ENCODE measurements at places on chromosomes 7 and 10. TPM values are rescaled to one million over a fixed set of nuclear protein-coding genes. Genes with fewer than 3 reads are reported as not detected.

Gene TBL2
- 27.9 TPM for total RNA-seq

Gene WBP1L
- 44.5 TPM for total RNA-seq

Gene LIPA
- total RNA-seq, result 174 TPM

Gene CAV2
- total RNA-seq, result 143 TPM

Gene SSC4D
- 1.7 TPM for total RNA-seq

Gene CHRM2
- total RNA-seq, result 2.8 TPM

Gene SLC18A2
- 6.3 TPM for total RNA-seq

Gene ZNF804B
- total RNA-seq, result not detected

GRCh38 chr7:3028758-3029093, 14.9 kb downstream of the CARD11 start:
- H3K4me1 ChIP-seq, result no peaks in the 10 kb centered on the region
- H3K27ac ChIP-seq, result no peak overlapping the region
- no peaks in the 10 kb centered on the region for H3K27me3 ChIP-seq

GRCh38 chr10:11335167-11335652, 276.2 kb downstream of the USP6NL start:
- peak; percentile 68 for DNase-seq
- peaks cover 20% of the 10 kb centered on the region for H3K4me1 ChIP-seq
- H3K27ac ChIP-seq, result no peak overlapping the region
- H3K27me3 ChIP-seq, result no peaks in the 10 kb centered on the region
- no peak overlapping the region for H3K4me3 ChIP-seq

DNA sequence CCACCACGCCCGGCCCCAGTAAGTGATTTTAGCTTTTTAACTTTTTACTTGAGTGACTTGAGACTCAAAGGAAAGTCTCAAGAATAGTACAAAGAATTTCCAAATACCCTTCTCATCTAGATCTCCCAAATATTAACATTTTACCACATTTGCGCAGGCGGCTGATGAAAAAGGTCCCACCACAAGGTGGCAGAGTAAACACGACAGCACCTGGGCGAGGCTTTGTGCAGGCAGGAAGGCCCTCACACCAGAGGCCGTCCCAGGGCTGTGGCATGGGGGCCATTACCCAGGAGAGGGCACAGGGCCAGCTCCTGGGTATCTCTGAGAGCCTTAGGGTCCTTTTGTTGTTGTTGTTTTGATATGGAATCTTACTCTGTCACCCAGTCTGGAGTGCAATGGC, 50.0 kb upstream of the WIPI2 start:
- H3K36me3 ChIP-seq, result no peaks in the 10 kb centered on the region
- H3K4me3 ChIP-seq, result no peak overlapping the region
- no peak overlapping the region for H3K27ac ChIP-seq
- DNase-seq, result no peak
- H3K27me3 ChIP-seq, result no peaks in the 10 kb centered on the region

DNA sequence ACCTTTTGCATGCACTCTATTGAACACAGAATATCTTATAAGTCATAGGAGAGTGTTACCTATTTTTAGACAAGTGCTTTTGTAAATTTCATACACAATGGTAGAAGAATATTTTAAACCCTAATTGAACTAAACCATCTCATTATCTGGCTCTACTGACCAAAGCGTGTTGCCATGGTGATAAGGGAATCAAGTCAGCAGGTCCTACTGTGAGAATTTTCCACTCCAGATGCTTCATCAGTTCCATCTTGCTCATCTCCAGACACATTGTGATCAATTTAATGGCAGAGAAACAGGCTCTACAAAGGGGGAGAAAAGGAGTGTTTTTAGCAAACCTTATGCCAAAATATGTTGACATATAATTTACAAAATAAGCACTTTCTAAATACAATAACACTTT, 621.9 kb upstream of the GHITM start:
- no peaks in the 10 kb centered on the region for H3K36me3 ChIP-seq
- H3K27me3 ChIP-seq, result no peaks in the 10 kb centered on the region
- H3K4me1 ChIP-seq, result no peaks in the 10 kb centered on the region
- H3K4me3 ChIP-seq, result no peak overlapping the region

DNA sequence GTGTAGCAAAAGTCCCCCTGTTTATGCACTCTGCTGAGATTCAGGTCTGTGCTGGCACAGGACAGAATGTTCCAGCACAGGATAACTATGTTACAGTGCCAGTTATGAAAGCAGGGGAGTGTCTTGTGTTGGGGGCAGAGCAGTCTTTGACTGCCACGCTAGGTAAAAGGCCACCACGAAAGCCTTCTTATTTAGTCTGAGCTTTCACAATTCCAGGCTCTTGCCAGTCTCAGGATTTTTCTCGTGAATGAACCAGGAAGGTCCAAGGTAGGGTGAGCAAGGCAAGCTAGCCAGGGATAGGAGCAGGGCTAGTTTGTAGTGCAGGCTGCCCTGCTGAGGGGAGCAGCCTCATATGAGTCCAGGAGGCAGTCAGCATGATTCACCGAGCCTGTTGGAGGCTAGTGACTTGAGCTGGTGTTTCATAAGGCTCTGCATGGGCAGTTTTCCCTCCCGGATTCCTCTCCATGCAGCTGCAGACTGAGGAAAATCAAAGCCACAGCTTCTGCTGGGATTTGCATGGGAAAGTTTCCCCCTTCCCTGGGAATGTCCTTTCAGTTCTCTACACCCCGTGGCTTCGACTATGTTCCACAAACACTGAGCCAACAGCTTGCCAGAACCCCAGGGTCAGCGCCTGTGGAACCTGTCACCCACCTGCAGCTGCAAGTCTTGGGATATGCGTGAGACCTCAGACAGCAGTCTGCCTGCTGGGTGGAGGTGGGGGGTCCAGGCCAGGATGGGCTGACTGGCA, 112.3 kb downstream of the JCAD start:
- no peaks in the 10 kb centered on the region for H3K36me3 ChIP-seq
- H3K4me3 ChIP-seq, result no peak overlapping the region
- peaks cover 16% of the 10 kb centered on the region for H3K4me1 ChIP-seq
- H3K27ac ChIP-seq, result peak overlapping the region; percentile 68
- no peaks in the 10 kb centered on the region for H3K27me3 ChIP-seq

- no peaks in the 10 kb centered on the region for H3K4me1 ChIP-seq
- H3K4me3 ChIP-seq, result no peak overlapping the region
- H3K27me3 ChIP-seq, result no peaks in the 10 kb centered on the region
Measured at GRCh38 chr10:84607523-84607922, 279.1 kb downstream of the CCSER2 start.

- no peak overlapping the region for H3K4me3 ChIP-seq
- H3K27me3 ChIP-seq, result no peaks in the 10 kb centered on the region
- no peaks in the 10 kb centered on the region for H3K36me3 ChIP-seq
- no peak overlapping the region for H3K27ac ChIP-seq
- H3K4me1 ChIP-seq, result no peaks in the 10 kb centered on the region
Measured at GRCh38 chr7:24637021-24637420, 63.8 kb downstream of the PALS2 start.

DNA sequence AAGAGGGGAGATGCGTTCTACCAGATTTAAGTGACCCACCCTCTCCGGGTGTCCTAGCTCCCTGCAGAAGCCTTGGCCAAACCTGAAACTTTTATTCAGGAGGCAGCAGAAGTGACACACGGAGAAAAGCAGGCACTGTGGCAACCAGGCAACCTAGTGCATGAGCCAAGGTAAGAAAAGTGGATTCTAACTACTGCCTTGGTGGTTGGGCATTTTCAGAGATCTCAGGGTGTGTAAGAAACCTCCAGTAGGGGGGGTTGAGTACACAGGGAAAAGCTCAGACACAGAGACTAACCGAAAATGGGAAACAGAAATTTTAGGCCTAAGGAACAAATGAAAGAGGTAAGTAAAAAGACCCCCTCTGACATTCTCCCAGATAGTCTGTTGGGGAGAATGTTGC, 645.7 kb downstream of the ANKRD7 start:
- no peak for DNase-seq
- H3K27me3 ChIP-seq, result no peaks in the 10 kb centered on the region
- no peaks in the 10 kb centered on the region for H3K36me3 ChIP-seq
- no peaks in the 10 kb centered on the region for H3K4me1 ChIP-seq
- no peak overlapping the region for H3K27ac ChIP-seq

DNA sequence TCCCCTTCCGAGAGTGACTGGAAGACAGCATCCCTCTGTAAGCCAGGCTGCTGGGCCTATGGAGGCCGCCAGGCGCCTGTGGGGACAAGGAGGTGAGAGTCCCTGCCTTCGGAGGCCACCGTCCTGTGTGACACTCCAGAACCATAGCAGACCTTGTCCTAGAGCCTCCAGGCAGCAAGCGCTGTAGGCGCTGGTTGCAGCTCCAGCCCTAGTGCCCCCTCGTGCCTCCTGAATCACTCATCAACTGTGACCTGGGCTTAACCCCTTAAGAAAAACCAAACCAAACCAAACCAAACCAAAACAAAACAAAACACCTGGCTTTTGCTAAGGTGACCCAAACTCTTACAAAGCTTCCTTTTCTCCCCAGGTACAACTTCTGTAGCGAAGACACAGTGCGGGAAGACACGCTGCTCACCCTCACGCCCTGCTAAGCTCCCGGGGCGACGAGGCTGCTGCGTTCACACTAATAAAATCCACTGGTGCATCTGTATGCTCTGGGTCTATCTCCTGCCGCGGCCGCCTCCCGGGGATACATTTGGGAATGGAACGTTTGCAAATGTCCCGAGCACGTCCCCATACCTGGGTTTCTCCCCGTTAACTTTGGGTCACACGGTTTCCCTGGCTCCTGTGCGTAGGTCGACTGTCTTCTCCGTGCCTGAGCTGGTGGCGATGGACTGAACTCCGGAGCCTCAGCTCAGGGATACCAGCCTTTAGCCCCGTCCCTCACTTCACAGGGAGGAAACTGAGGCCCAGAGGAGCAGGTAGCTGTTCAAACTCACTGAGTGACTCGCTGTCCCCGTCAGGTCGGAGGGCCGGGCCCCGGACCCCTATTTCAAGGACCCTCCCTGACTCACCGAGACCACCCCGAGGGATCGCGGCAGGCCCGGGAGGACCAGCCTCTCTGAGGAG, 11.8 kb upstream of the PNLIPRP2 start:
- no peaks in the 10 kb centered on the region for H3K36me3 ChIP-seq
- H3K4me3 ChIP-seq, result peak overlapping the region; percentile 35
- H3K27ac ChIP-seq, result no peak overlapping the region

DNA sequence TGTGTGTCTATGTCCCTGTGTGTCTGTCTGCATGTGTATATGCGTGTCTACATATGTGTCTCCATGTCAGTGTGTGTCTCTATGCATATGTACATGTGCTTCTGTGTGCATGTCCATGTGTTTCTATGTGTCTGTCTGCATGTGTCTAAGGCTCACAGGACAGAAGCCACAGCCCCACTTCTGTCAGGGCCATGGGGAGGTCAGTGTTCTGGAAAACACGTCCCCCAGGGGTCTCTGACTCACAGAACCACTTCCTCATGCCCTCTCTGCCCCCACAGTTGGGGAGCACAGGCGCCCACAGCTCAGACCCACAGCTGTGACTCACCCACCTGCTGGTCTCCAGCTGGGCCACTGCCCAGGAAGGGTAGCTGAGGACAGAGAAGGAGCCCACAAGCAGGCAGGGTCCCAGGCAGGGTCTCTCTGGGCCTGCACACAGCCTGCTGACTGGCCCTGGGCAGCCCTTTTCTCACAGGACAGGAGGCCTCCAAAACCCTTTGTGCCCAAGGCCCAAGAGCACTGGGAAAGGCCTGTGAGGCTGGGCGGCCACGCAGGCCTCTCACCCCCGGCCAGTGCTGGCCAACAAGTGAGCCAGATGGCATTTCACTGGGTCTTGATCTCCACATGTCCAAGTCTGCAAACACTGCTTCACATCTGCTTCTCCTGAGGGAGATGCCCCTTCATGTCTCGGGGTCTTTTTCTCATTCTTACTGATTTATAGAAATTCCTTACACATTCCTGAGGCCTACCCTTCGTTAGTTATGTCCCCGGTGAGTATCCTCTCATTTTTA, 102.9 kb upstream of the FAM20C start:
- peaks cover 21% of the 10 kb centered on the region for H3K4me1 ChIP-seq
- no peak overlapping the region for H3K4me3 ChIP-seq
- DNase-seq, result no peak
- peaks cover 5% of the 10 kb centered on the region for H3K27me3 ChIP-seq
- H3K27ac ChIP-seq, result peak overlapping the region; percentile 46
- no peaks in the 10 kb centered on the region for H3K36me3 ChIP-seq

DNA sequence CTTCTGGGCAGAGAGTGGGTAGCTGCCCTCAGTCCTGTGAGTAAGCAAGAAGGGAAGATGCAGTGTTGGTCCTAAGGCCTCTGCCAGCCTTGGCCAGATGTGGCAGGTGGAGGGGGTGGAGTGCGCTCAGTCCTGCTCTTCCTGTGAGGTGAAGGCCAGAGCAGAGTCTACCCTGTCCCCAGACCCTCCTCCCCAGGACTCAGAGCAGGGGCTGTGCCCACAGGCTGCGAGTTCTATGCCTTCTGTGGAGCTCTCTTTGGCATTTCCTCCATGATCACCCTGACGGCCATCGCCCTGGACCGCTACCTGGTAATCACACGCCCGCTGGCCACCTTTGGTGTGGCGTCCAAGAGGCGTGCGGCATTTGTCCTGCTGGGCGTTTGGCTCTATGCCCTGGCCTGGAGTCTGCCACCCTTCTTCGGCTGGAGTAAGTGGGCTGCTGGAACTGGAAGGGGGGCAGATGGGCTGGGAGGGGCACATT, 4.0 kb downstream of the OPN4 start:
- H3K4me1 ChIP-seq, result no peaks in the 10 kb centered on the region
- no peaks in the 10 kb centered on the region for H3K36me3 ChIP-seq
- DNase-seq, result peak; percentile 39
- H3K4me3 ChIP-seq, result no peak overlapping the region

GRCh38 chr10:7206412-7207100, 204.3 kb downstream of the SFMBT2 start:
- H3K27me3 ChIP-seq, result no peaks in the 10 kb centered on the region
- DNase-seq, result no peak
- H3K27ac ChIP-seq, result no peak overlapping the region
- H3K36me3 ChIP-seq, result peaks cover 7% of the 10 kb centered on the region
- H3K4me3 ChIP-seq, result no peak overlapping the region
- H3K4me1 ChIP-seq, result no peaks in the 10 kb centered on the region

DNA sequence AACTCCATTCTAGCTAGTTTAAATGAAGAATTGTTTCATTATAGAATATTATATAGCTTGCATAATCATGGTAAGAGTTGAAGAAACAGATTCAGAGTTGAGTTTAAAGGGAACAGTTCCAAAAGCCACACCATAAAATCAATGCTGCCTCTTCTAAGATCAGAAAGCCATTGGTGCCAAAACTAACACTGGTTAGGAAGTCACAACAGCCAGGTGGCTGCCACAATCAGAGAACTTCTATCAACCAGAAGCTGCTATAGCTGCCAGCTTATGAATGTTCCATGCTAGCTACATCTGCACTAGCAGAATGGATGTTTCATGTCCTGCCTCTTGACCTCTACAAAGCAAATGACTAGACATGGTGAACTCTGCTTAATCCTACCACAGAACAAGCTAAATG, 583.1 kb upstream of the LRRN3 start:
- H3K27ac ChIP-seq, result no peak overlapping the region
- no peaks in the 10 kb centered on the region for H3K36me3 ChIP-seq
- no peaks in the 10 kb centered on the region for H3K27me3 ChIP-seq
- no peak overlapping the region for H3K4me3 ChIP-seq
- DNase-seq, result no peak

GRCh38 chr7:129684777-129685176, 73.3 kb downstream of the NRF1 start:
- no peaks in the 10 kb centered on the region for H3K4me1 ChIP-seq
- H3K4me3 ChIP-seq, result no peak overlapping the region
- H3K36me3 ChIP-seq, result peaks cover 4% of the 10 kb centered on the region
- H3K27me3 ChIP-seq, result no peaks in the 10 kb centered on the region
- no peak for DNase-seq

GRCh38 chr7:38070718-38071117, 107.3 kb upstream of the STARD3NL start:
- no peak for DNase-seq
- no peak overlapping the region for H3K27ac ChIP-seq
- no peaks in the 10 kb centered on the region for H3K4me1 ChIP-seq
- H3K36me3 ChIP-seq, result no peaks in the 10 kb centered on the region

- H3K36me3 ChIP-seq, result no peaks in the 10 kb centered on the region
- no peaks in the 10 kb centered on the region for H3K27me3 ChIP-seq
- DNase-seq, result no peak
- no peaks in the 10 kb centered on the region for H3K4me1 ChIP-seq
- H3K27ac ChIP-seq, result no peak overlapping the region
Measured at GRCh38 chr7:148348466-148348865, 242.1 kb upstream of the C7orf33 start.

Measured in lower lobe of right lung (tissue), 2 donors.